ENCODE measurements at places on chromosomes 13 and 19.

DNA sequence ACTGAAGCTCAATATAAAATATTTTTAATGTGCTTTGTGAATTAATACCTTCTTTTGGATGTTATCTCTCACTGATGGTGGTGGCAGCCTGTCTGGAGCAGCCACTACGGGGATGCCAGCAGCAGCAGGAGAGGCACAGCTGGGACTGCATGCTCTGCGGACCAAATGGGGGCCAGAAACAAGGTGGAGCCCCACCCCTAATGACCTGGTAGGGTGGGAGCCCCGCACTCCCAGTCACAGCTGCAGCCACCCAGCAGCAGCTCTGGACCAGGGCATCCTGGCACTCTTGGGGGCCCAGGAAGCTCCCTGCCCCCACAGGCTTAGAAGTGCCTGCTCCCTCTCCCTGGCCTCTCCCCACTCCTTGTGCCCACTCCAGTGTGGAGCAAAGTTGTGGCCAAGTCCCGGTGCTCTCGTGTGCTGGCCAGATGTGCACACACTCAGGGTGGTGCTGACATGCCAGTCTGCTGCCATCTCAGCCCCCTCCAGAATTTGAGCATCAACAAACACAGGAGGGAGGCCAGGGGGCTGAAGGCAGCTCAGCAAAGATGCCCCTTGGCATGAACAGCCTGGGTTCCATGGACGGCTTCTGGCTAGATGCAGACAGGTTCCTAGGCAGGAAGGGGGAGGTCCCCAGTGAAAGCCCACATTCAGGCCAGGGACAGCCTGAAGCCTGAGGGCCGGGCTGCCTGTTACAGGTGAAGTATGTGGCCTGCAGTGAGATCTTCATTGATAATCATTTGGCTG is 696.7 kb upstream of the SLITRK5 start:
- DNase-seq, result no peak

GRCh38 chr19:12527034-12527836 is 24.0 kb downstream of the ZNF564 start:
- DNase-seq, result no peak

GRCh38 chr13:85089186-85089585 is 710.0 kb downstream of the SLITRK6 start:
- DNase-seq, result no peak

DNA sequence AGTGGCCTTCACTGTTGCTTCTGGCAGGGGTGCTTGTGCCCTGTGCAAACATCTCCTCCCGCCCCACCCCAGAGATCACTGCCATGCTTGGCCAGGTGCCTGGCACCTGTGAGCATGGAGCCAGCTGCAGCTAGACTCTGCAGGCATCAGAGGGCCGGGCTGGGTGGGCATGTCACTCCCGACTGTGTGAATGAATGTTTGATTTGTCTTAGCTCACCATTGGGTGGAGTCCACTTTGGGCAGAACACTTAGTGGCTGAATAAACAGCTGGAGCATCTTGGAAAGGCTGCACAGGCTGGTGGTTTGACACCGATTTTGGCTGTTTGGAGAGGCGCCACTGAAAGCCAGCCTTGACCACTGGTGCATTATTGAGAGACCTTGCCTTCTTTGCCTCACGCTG is 267.3 kb downstream of the DLEU7 start:
- no peak for DNase-seq

- no peak for DNase-seq
Observed at GRCh38 chr13:28510542-28510941, 15.6 kb upstream of the FLT1 start.

DNA sequence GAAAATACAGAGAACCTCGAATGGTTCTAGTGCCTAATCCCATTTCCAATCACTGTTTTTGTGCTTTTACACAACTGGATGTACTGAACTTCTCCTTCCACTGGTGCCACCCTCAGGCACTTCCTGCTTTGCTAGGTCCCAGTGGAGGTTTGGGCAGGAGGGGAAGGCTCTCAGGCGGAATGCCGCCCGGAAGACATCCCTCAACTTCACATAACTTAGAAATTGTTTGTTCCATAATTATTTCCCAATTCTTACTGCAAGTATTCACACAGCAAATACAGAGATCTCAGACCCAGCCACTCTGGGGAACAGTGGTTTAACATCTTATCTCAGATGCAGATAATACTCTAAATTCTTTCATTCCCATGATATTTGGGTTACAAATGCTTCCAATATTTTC is 195.7 kb upstream of the IPO5 start:
- DNase-seq, result no peak

DNA sequence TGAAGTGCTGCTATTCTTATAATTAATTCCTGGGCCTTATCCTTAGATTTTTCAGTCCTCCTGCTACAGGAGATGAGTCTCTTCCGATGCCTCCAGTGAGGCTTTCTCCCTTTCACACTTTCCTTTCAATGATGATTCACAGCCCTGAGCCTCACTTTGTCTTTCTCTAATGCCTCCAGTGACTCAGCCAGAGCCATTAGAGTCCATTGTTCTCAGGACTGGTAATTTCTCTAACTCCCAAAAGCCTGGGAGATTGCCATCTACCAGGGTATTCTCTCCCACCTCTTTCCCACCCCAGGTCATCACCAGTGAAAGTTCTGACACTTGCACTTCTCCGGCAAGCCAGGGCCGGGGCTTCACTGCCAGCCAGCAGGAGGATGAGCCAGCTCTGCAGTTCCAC is 49.6 kb upstream of the ARGLU1 start:
- DNase-seq, result no peak
